Motor neuron (in vitro differentiated cells): ENCODE measurements at places on chromosomes 7 and 10.
A peak's percentile ranks its signal among the peaks of the same experiment; 100 is the strongest.

- ATAC-seq = no peak
Measured at GRCh38 chr10:95562341-95562965, 1.3 kb upstream of the SORBS1 start.

DNA sequence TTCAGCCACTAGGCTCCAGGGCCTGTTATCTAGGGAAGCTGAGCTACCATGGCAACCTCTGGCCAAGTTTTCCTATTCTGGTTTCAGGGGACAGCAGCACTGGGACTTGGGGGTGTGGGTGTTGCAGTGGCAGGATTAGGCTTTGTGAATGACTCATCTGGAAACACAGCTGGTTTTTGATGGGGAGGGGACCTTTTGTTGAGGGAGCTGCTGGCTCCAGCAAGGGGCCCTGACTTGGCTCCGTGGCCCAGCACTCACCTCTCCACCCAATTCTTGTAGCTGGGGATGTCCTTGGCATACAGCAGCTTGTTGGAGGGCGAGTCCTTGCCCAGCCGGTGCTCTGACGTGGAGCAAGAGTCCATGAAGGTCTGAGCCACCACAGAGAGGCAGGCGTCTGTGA lies 435.9 kb downstream of the PLXNA4 start:
- no peak for ATAC-seq

DNA sequence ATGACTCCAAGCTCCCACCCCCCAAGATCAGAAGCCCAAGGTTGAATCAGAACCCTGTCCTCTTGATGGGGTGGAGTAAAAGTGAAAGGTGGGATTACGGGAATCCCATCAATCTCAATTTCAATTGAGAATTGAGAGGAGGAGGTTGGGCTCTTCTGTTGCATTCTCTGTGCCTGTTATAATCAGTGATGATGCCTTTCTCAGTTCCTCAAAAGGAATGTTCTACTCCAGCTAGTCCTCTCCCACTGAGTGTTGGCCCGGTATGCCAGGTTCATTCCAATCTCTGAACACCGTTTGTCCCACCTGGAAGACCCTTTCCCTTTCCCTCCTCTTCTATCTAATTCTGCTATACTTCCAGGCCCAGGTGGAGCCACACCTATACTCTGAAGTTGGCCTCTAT lies 17.2 kb upstream of the XPNPEP1 start:
- no peak for ATAC-seq

DNA sequence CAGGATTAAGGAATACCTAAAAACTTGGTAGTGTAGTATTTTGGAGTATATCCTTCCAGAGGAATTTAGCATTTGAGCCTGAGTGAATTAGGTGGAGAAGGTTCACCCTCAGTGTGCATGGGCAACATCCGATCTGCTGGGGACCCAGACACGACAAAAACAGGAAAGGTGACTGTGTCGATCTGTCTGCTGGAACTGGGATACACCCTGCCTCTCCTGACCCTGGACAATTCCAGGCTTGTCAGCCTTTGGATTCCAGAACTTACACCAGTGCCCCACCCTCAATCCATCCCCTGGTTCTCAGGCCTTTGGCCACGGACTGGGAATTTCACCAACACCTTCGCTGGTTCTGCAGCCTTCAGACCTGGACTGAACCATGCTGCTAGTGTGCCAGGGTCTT lies 41.9 kb downstream of the PTPRE start:
- ATAC-seq = no peak

DNA sequence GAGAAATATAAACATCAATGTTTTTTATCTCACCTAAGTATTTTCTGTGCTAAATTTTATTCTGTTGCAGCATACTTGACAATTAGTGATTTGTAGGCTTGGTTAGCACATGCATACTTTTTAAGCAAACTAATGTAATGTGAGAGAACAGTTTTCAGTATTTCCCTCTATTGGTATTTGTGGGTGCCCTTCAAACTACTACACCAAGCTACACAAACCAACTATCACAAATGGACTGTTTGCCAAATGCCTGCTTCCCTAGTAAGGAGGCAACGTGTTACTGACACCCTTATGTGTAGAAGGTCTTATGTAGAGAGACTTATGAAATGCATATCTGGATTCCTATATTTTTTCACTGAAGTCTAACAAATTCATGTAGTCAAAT lies 98.4 kb upstream of the FZD1 start:
- ATAC-seq = no peak

DNA sequence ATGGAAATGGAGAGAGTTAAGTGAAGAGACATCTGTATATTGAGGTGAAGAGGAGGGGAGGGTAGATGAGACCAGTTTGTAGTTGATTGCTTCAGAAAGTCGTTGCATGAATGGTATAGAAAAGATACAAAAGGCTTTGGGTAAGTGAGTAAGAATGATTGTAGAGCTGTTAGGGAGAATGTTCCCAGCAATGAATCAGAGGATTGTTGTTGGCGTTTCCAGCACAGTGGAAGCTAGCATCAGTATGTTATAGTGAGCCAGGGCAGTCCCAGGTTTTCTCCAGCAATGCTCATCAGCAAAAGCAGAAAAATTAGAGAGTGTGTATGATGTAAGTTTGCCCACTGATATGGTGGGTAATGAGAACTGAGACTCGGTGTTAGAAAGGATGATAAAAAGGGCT lies 15.4 kb upstream of the CDK6 start:
- ATAC-seq = no peak

DNA sequence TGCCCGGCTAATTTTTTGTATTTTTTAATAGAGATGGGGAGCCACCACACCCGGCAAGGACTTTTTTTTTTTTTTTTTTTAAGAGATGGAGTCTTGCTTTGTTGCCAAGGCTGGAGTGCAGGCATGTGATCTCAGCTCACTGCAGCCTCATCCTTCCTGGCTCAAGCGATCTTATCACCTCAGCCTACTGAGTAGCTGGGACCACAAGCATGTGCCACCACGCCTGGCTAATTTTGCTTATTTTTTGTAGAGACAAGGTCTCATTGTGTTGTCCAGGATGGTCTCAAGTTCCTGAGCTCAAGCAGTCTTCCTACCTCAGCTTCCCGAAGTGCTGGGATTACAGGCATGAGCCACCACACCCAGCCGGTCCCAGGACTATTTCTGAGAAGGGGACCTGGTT lies 9.3 kb upstream of the MCU start:
- no peak for ATAC-seq

- ATAC-seq = no peak
Measured at GRCh38 chr7:84060000-84060399, 134.6 kb downstream of the SEMA3A start.

- ATAC-seq = no peak
Measured at GRCh38 chr10:130458509-130458908, 322.3 kb downstream of the GLRX3 start.

DNA sequence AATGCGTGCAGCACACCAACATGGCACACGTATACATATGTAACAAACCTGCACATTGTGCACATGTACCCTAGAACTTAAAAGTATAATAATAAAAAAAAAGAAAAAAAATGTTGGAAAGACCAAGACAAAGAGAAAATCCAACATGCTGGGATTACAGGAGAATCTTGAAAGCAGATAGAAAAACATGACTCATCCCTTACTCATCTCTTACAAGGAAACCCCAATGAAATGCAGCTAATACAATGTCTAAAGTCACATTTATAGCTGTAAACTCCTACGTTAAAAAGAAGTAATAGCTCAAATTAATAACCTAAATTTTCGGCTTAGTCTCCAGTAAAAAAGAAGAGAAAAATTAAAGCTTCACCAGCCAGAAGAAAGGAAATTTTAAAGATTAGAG lies 47.5 kb upstream of the DGKB start:
- no peak for ATAC-seq

- ATAC-seq = peak; percentile 96
Measured at GRCh38 chr10:100286051-100287033, at the start of gene BLOC1S2. Gene BLOC1S2 (minus strand): TSS chr10:100286680. CDS start chr10:100286659, 21 bp downstream.

DNA sequence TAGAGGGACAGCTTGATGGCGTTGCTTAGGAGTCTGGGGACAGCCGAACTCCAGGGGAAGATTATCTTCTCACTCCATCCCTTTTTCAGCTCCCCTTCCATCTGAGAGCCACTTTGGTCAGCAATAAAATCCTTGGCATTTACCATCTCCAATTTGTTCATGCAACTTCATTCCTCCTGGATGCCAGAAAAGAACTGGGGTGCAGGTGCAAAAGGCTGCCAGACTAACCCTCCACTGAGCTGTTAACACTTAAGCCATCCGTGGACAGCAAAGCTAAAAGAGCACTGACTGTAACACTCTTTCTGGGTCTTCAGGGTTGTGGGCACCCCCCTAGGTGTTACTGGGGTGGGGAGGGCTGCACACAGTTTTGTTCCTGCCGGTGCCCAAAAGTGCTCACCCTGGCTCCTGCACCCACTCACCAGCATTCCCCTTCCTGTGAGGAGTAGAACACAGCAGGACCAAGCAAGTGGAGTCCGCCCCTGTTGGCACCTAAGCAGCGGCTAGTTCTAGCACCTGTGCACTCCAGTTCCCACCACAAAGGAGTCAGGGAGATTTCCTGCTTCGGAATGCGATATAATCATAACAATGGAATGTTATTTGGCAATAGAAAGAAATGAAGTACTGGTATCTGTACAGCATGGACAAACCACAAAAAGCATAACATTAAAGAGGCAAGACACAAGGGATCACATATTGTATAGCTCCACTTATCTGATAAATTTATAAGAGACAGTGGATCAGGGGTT lies 95.1 kb downstream of the NPY start:
- no peak for ATAC-seq

- no peak for ATAC-seq
Measured at GRCh38 chr10:3887885-3888476, 103.0 kb upstream of the KLF6 start.

- no peak for ATAC-seq
Measured at GRCh38 chr7:18102576-18102975, 74.9 kb upstream of the PRPS1L1 start.

DNA sequence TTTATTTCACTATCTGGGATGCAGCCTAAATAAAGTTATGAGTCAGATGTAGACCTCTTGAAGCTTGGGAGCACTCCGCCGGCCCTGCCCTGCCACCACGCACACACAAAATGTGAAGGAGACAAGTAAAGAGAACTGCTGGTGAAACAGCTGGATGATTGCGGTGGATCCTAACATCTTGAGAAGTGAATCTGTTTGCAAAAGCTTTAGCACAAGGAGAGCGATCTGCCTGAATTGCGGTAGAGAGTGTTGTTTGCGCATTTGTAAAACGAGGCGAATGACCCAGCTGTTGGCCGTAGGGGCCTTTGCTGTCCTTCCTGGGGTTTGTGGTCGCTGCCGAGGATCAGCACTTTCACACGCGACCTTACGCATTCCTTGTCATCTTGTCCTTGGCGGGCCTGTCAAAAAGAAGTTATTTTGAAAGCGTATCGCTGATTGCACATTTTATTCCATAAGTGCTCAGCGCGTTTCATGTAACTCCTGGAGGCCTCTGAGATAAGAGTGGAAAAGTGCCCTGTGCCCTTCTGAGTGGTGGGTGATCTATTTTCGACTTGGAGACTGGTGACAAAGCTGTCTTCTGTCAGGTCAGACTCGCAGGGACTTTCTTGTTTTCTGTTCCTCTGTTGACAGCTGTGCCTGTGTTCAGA lies 40.8 kb downstream of the RBM20 start:
- peak; percentile 70 for ATAC-seq
